ENCODE measurements at places on chromosomes 13 and 19. TPM values are rescaled to one million over a fixed set of nuclear protein-coding genes. Genes with fewer than 3 reads are reported as not detected.

DNA sequence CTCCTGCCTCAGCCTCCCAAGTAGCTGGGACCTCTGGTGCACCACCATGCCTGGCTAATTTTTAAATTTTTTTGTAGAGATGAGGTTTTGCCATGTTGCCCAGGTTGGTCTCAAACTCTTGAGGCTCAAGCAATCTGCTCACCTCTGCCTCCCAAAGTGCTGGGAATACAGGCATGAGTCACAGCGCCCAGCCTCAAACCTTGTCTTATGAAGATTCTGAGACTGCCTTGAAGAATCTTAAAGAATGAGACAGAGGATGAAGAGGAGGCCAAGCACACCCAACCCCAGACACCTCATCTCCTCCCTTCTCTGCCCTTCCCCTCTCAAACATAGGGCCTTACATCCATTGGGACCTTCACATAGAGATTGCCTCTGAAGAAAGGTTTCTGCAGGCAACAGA is 179.7 kb downstream of the ABCC4 start:
- H3K27me3 ChIP-seq: no peaks in the 10 kb centered on the region
- no peak overlapping the region for H3K4me3 ChIP-seq
- H3K36me3 ChIP-seq: no peaks in the 10 kb centered on the region
- H3K27ac ChIP-seq: no peak overlapping the region
- peaks cover 12% of the 10 kb centered on the region for H3K4me1 ChIP-seq
- no peak for DNase-seq

DNA sequence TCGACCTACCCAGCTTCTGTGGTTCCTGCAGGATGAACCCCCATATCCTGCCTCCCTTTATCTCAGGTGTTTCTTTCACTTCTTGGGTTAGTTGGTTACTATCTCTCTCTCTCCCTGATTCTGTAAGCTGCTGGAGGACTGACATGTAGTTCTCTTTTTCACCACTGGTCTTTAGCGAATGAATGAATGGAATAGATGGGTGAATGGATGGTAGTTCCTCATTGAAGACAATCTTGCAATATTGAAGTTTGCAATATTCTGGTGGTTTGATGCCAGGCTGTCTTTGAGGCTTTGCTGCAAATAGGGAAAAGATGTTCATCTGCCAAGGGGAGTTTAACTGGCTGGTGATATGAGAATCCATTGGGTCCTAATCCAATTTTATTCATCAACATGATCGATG is 120.2 kb downstream of the UBL3 start:
- DNase-seq: no peak
- no peak overlapping the region for H3K27ac ChIP-seq
- H3K4me1 ChIP-seq: no peaks in the 10 kb centered on the region
- no peaks in the 10 kb centered on the region for H3K36me3 ChIP-seq
- H3K4me3 ChIP-seq: no peak overlapping the region
- peaks cover 6% of the 10 kb centered on the region for H3K27me3 ChIP-seq

ZNF607 gene
- 4.5 TPM for total RNA-seq

GRCh38 chr13:26699197-26699490 is 61.4 kb downstream of the GPR12 start:
- no peaks in the 10 kb centered on the region for H3K36me3 ChIP-seq
- no peaks in the 10 kb centered on the region for H3K27me3 ChIP-seq
- no peak overlapping the region for H3K4me3 ChIP-seq
- H3K27ac ChIP-seq: no peak overlapping the region
- H3K4me1 ChIP-seq: no peaks in the 10 kb centered on the region

- H3K4me1 ChIP-seq: peaks cover 17% of the 10 kb centered on the region
- H3K27me3 ChIP-seq: no peaks in the 10 kb centered on the region
- no peak overlapping the region for H3K4me3 ChIP-seq
- H3K27ac ChIP-seq: no peak overlapping the region
- DNase-seq: no peak
Measured at GRCh38 chr19:42214810-42215485, 2.5 kb downstream of the DEDD2 start.

GRCh38 chr19:49403404-49404187 is 15.5 kb downstream of the KASH5 start:
- no peaks in the 10 kb centered on the region for H3K4me1 ChIP-seq
- H3K27me3 ChIP-seq: no peaks in the 10 kb centered on the region
- no peak for DNase-seq
- H3K27ac ChIP-seq: no peak overlapping the region
- H3K36me3 ChIP-seq: no peaks in the 10 kb centered on the region

GRCh38 chr19:33428627-33429125 is 55.2 kb downstream of the CEBPG start:
- no peak for DNase-seq
- no peaks in the 10 kb centered on the region for H3K27me3 ChIP-seq
- no peak overlapping the region for H3K4me3 ChIP-seq
- H3K4me1 ChIP-seq: no peaks in the 10 kb centered on the region
- H3K27ac ChIP-seq: no peak overlapping the region

DENND1C gene
- total RNA-seq: not detected

DNA sequence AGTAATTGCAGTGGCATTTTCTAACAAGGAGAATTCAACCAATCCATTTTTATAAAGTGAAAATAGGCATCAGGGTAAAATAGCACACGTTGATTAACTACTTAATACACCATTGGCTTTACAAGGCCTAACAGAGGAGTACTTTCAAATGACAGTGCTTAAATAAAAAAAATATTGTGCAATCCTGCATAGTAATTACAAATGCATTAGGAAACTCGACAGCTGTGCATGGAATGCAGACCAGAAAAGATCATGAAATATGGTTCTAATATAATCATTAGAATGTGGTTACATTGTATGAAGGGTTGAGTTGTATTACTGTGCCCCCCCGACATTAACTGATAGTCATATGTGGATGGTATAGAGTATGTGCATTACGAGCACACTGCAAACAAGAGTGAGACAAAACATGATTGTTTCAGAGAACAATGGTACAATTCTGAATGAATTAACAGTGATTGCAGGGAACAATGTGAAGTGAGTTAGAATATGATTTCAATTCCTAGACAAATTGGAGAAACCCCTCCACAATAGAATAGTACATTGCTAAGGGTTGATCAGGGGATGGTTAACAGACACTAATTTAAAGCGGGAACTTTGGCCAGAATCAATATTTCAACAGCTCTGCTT is 270.6 kb downstream of the GPC5 start:
- H3K36me3 ChIP-seq: no peaks in the 10 kb centered on the region
- DNase-seq: no peak
- H3K27me3 ChIP-seq: no peaks in the 10 kb centered on the region
- no peaks in the 10 kb centered on the region for H3K4me1 ChIP-seq
- H3K4me3 ChIP-seq: no peak overlapping the region

Measured in endothelial cell of umbilical vein (primary cell).